ENCODE measurements at places on chromosomes 13 and 19.

GRCh38 chr13:35926859-35927530, 204.2 kb downstream of the DCLK1 start:
- no peak for DNase-seq

DNA sequence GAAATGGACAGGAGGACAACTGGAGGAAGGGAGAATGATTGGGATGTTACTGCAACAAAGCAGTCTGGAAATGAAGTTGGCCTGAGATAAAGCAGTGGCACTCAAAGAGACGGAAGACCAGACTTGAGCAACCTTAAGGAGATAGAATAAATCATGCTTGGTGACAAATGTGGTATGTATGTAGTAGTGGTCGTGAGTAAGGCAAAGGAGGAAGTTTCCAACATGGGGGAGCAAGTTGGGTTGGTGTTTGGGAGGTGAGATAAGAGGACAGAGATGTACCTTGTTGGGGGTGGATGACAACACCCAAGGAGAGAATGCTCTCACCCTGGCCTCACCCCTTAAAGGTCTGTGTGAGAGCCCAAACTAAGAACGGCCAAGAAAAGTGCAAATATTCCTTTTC, 420.5 kb downstream of the DIAPH3 start:
- no peak for DNase-seq

DNA sequence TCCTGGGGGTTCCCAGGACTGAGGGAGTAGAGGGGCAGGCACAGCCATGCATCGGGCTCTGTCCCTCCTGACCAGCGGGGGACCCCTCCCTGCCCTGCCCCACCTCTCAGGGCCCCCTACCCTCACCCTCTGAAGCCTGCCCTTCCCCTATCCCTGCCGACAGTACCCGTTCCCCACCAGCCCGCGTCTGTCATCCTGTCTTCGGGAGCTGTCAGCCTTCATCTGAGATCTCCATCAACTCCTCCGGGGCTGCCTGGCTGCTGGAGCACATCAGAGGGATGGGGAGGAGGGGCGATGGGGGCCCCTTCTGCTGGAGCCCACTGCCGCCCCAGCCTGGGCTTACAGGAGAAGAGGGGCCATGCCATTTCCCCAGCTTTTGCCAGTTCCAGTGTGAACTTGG, 6.2 kb upstream of the SHD start:
- no peak for DNase-seq

DNA sequence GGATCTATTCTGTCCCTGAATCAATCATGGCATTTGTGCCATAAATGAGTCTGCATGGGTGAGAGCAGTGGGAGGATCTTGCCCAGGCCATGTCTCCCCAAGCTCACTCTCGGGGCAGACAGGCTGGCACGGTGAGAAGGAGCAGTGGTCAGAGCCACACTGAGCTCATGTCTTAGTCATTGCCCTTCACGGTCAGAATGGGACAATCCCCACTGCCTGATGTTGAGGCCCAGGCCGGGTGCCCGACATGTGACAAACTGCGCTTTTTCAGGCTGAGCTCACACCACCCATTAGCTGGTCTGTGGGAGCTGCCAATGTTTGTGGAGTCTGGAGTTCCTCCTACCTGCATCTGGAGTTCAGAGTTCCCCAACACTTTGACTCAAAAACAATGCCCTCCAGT, 481.9 kb downstream of the COG6 start:
- DNase-seq: no peak

DNA sequence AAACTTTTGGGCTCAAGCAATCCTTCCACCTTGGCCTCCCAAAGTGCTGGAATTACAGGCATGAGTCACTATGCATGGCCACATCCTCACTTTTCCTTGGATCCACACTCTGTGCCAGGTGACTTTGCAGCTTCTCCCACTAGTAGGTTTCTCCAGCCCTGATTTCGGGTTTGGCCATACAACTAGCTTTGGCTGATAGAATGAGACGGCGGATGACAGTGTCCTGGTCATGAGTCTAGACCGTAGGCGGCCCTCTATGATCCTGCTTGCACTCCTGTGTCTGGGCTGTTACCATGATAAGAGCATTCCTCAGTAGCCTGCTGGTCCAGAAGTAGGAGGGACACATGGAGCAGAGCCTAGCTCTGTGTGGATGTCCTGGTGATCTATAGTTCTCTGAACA, 112.5 kb upstream of the KL start:
- DNase-seq: no peak

DNA sequence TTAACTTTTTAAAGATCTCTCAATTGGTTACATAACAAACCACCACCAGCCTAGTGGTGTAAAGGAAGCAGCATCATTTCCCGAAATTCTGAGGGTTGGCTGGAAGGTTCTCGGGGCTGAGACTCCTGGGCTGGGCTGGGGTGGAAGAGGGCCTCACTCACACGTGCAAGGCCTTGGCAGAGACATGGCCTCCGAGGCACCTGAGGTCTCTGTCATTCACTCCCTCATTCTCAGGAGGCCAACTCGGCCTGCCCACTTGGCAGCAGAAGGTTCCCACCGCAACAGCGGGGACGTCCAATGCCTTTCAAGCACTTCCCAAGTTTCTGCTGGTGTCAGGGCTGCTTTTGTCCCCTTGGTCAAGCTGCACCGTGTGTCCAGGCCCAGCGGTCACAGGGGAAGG, 18.6 kb upstream of the RASA3 start:
- no peak for DNase-seq

- no peak for DNase-seq
These were observed 411.8 kb downstream of the ZNF536 start for GRCh38 chr19:30783936-30784335.

DNA sequence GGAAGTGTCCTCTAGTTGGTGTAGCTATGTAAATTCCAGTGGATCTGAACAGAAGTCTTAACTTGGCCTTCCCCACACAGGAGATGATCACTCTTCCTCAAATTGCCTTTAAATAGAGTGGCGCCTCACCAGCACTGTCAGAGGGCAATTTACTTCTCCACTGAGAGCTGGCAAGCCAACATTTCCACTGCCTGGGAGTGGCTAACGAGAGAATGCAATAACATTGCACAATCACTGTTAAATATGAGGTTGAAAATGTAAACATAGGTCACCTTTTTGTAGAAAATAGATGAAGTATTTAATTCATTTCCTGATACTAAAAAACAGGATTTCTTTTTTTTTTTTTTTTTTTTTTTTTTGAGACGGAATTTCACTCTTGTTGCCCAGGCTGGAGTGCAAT, 55.4 kb upstream of the UBL3 start:
- no peak for DNase-seq

DNA sequence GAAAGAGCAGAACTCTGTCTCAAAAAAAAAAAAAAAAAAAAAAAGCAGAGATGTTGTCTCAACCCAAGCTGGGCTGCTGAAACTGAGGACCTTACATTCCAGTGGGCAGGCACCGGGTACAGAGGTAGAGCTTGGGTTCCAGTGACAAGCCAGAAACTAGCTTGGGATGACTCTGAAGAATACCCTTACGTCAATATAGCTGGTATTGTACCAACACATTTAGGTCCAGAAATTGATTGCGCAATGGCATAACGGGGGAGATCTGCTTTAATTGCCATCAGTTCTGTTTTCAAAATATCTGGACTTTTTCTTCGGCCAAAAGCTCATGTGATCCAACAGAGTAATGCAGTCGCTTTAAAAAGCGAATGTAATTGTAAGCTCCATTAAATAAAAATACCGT, 103.1 kb upstream of the UBL3 start:
- DNase-seq: no peak

- no peak for DNase-seq
These were observed 26.5 kb downstream of the FAM216B start for GRCh38 chr13:42807866-42808265.

DNA sequence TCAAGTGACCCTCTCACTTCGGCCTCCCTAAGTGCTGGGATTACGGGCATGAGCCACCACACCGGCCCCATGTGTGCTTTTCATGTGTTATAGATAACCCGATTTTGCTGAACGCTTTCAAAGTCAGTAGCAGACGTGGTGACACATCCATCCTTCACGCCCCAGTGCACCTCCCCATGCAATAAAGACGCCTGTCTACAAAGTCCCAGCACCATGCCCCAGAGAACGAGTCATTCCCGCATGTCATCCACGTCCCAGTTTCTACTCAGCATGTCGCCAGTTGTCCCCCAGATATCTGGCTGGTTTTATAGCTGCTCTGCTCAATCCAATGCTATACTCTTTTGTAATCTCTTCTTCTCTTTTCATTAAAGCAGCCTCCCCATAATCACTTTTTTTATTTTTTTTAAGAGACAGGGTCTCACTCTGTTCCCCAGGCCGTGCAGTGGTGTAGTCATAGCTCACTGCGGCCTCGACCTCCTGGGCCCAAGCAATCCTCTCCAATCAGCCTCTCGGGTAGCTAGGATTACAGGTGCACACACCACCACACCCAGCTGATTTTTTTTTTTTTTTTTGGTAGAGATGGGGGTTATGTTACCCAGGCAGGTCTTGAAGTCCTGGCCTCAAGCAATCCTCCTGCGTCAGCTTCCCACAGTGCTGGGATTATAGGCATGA, 42.5 kb downstream of the DNM2 start:
- DNase-seq: no peak

GRCh38 chr13:80552851-80553440, 212.0 kb upstream of the SPRY2 start:
- DNase-seq: no peak

DNA sequence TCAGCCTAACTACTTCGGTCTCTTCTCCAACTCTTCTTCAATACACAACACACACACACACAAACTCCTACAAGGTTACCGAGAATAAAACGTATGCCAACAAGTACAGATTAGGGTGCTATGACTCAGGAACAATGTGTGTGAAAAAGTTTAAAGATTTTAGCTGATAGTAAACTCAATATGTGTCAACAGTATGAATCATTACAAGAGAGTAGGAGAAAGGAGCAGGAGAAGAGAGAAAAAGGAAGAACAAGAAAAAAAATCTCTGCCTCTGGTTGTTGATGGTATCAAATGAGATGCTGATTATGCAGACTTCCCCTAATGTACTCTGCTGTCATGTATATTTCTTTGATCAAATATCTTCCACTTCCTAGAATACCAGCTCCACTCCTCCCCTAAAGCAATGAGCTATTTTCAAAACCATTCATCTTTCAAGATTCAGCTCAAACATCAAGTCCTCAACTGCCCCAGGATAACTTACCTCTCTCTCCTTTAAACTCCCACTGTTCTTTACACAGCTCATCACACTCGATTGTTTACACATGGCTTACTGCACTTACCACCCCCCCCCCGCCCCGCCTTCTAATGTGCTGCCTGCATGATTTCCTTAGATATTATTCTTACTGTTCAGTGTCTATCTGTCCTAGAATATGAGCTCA, 95.6 kb downstream of the FAM216B start:
- no peak for DNase-seq

DNA sequence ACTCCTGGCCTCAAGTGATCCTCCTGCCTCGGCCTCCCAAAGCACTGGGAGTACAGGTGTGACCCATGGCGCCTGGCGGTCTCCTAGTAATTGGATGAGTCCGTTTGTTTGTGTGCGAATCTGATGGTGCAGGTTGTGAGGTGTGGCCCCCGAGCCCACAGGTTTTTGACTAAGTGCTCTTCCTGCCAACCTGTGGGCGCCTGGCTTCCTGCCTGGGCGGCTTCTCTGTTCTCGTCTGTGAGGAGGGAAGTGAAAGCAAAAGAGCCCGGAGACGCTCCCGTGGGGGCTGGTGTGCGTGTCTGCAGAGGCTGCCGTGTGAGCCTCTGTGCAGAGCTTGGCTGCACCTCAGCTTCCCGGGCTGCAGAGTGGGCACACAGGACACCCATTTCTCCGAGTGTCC, 10.0 kb downstream of the ARHGAP45 start:
- DNase-seq: peak; percentile 87

DNA sequence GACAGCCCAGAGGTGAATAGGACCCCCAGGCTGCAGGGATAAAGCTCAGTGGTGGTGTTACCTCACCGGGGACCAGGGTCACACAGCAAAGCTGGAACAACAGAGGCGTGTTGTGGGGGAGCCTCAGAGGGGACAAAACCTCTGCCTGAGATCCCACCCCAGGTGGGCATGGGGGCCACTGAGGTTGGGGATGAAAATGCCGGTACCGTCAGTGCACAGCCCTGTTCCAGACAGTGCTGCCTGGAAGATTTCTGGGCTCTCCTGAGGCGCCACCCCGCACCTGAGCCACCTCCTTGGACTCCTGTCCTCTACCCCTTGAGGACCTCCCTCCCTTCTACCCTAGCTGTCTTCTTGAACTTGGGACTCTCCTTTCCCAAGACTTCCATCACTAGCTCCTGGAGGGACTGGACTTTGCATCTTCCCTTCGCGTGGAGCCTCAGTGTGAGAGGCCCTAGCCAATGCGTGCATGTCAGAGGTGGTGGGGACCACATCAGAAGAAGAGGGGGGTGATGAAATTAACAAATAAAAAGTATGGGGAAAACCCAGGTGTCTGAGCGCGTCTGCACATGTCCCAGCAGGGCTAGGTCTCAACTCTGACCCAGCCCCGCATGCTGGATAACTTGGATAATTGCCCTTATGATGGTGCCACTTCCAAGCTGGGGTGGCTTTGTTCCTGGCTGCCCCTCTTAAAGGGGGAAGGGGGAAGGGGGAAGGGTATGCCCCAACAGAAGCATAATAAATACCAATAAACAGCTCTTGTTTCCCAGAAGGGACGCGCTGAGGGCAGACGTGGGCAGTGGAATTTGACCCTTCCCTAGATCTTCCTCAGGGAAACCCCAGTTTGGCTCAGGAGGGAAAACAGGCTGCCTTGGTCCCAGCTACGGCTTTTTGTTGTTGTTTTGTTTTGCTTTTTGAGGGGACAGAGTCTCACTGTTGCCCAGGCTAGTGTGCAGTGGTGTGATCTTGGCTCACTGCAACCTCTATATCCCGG, 11.6 kb downstream of the CNFN start:
- DNase-seq: no peak
